Activated T-helper 1 cell treated with anti-CD3 and anti-CD28 coated beads, Interleukin-2, amount 50 U/mL, for 16 hours (primary cell): ENCODE measurements at places on chromosomes 12 and 14.

- DNase-seq = no peak
Measured at GRCh38 chr12:65960820-65961189, 136.5 kb downstream of the HMGA2 start.

DNA sequence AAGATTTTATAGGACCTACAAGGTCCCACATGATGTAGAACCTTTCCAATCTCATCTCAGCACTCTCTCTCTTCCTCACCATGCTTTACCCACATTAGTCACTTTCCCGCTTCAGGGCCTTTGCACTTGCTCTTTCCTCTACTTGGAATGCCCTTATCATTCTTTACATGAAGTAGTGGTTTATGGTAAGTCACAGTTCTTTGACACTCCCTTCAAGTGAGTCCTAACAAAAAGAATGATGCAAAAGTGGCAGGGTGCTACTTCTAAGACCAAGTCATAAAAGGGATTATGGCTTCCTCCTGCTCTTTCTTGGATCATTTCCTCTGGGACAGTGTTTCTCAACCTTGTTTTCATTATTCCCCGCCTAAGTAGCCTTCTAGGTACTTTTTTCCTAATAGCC is 13.1 kb downstream of the TMBIM4 start:
- DNase-seq = no peak

DNA sequence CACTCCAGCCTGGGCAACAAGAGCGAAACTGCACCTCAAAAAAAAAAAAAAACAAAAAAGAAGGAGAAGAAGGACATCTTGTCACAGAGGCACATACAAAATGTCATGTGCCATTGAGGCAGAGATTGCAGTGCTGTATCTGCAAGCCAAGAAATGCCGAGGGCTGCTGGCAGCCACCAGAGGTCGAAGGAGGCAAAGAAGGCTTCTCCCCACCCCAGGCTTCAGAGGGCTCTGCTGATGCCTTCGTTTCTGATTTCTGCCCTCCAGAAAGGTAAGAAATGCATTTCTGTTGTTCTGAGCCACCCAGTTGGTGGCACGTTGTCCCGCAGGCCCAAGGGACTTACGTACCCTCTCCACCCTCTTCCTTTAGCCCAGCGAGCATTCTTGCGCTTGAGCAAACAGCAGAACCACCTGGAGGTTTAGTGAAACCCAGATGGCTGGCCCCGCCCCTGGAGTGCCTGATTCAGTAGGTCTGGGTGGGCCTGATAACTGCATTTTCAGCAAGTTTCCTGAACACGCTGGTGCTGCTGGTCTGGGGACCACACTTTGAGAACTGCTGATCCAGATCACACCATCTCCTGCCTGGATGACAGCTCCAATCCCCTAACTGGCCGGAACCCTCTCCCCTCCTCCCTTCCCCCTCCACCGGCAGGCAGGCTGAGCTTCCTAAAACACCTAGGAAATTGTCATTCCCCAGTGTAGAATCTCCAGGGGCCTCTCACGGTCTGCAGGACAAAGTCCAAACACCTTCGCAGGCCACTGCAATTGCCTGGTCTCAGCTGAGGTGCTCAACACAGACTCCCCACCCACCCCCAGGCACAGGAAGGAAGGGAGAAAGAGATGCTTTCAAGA is 21.1 kb upstream of the SCARB1 start:
- DNase-seq = no peak

DNA sequence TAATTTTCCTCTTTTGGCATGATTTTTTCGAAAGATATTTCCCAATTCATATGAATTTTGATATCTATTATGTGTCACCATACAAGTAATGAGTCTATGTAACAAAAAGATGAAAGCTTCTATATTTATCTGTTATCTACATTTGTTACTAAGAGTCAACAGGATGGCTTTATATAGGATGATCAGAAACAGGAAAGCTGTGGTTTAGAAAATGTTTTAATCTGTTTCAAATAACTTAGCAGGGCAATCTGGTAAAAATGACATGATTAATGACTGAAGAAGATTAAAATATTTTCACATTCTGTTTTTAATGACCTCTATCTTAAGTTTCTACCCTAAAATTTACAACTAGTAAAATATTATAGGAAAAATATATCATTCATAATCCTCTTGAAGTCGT is 105.8 kb downstream of the MSRB3 start:
- DNase-seq = no peak
